Activated T-helper 1 cell treated with Interleukin-2 at 50 U/mL for 16 hours (primary cell): ENCODE measurements at places on chromosomes 4 and X.

DNA sequence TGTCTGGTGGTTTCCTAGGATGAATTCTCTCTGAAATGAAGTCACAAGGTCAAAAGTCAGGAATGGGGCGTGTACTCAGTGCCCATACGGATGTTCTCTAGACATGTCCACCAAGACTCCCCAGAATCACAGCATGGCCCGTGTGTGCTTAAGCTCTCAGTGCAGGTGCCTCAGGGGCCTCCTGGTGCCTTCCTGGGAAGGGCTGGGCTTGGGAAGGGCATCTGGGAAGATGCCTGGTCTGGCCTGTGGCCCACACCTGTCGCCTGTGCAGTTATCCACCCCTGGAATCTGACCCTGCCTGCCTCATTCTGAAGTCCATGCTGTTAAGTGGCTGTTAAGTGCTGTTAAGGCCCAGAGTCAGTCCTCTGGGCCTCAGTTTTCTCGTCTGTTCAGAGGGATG is 31.2 kb downstream of the SORCS2 start:
- no peak for DNase-seq

GRCh38 chr4:87032884-87033533 is 98.2 kb downstream of the AFF1 start:
- no peak for DNase-seq

- no peak for DNase-seq
Measured at GRCh38 chr4:182147391-182147790, 95.8 kb upstream of the TENM3 start.

DNA sequence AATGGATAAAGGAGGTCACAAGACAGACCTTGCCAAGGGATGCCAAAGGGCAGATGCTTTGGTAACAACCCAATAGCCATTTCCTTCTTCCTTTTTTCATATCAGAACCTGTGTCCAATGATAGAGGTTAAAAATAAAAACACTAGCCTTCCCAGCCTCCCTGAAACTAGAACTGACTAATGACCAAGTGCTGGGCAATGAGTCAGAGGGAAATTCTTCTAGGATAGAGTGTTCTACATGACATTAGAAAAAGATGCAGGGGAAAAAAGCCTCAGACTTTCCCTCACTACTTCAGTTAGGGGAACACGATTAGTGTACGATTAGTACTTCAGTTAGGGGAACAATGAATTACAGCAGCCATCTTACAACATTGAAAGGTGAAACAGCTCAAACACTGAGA is 29.3 kb upstream of the FAM47C start:
- DNase-seq, result no peak

GRCh38 chrX:9149501-9150245 is 115.7 kb upstream of the FAM9B start:
- no peak for DNase-seq

GRCh38 chr4:147039976-147040575 is 94.4 kb upstream of the TTC29 start:
- no peak for DNase-seq

GRCh38 chrX:115367455-115367854 is 77.9 kb downstream of the LUZP4 start:
- no peak for DNase-seq

DNA sequence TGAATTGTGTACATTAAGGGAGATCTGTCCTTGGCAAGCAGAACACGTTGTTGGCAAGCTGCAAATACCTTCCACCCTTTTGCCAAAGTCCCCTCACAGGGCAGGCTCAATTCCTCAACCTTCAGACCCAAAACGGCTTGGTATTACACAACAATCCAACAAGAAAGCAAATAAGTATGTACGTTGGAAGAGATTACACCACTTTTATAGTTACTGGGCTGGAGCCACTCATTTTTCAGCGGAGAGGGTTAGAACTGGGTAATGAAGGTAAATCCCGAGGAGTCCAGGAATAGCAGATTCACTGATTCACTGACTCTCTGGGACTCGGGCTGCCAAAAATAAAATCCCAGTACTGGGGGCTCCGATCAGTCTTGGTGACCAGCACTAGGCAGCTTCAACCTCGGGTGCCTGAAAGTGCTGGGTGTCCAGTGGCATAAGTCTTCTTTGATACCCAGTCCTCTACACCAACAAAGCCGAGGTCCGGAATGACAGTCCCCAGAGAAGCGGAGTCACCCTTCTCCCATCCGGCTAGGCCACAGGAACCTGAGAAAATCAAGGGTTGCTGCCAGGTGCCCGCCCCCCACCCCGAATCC is 587 bp downstream of the TIMM8A start:
- no peak for DNase-seq

GRCh38 chrX:37776283-37776986 is 3.4 kb upstream of the CYBB start:
- no peak for DNase-seq

GRCh38 chr4:120071192-120071795 is 4.6 kb upstream of the MAD2L1 start:
- no peak for DNase-seq

DNA sequence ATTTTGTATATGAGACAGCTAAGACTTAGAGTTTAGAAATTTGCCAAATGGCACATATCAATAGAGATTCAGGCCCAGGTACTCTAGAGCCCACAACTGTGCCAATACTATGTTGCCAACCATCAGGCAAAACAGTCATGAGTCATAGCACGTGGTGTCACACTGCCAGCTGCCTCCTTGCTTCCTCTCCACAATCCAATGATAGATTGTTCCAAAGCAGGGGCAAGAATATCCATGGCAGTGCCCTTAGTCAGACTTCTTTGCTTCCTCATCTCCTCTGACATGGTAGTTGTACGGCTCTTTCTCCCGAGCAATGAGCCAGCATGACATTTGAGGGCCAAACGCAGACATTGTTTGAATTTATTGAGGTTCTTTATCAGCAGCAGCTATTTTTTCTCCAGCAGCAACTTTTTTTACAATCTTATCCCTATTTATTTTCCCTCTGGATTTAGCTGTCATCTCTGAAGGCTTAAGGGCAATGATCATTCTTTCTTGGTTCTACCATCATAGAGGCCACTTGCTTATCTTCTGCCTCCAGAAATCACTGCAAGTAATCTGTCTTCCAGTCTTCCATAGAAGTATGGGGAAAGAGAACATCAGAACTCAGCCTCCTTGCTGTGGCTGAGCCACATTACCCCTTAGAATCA is 169.7 kb downstream of the COL4A6 start:
- DNase-seq, result no peak

DNA sequence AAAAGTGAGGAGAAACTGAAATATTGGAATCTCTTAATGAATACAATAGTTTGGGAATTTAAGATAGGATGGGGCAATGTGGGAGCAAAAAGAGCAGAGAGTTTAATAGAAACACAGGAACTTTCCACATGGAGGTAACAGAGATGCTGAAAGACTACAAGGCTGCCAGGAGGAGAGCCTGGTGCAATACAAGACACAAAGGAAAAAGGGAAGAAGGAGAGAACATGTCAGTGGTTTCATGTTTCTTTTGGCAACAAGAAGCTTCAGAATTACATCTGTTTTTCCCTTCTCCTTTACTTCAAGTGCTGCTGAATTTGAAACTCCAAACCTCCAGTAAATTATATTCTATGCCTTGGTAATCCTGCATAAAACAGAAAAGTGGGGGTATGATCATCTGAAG is 474.3 kb downstream of the FAT4 start:
- no peak for DNase-seq

DNA sequence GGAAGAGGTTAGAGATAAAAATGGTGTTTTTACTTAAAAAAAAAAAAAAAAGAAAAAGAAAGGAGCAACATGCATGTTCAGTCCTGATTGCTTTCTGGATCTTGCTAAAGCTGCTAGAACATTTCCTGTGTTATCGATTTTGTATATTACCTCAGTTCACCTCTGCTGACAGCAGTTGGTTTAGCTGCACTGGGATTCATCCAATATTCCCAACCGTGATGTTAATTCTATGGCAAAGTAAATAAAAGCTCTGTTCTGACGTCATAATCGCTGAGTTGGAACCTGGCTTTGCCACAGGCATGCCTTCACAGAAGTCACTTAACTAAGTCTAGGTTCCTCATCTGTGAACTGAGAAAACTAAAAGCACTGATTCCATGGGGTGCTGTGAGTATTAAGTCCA is 90.7 kb upstream of the SORBS2 start:
- no peak for DNase-seq

- DNase-seq, result no peak
Measured at GRCh38 chr4:149831656-149832208, 16.1 kb upstream of the IQCM start.

DNA sequence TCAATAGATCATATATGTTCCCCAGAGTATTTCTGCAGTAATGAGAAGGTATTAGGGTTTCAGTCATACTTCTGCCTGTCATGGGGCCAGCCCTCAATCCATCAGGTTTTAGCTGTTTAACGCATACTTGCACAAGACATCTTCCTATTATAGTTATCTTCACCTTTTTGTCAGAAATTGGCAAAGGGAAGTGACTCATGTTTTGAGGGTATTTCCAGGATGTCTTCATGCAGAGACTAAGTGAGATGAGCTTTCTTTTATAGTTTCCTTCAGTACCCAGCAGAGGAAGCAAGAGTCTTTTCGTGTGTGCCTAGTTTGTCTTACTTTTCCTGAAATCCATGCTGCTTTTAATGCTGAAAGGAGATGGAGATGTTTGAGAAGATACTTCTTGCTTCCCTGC is 9.5 kb downstream of the CSTF2 start:
- DNase-seq, result no peak

- no peak for DNase-seq
Measured at GRCh38 chrX:71378732-71379131, 12.6 kb downstream of the TAF1 start.

DNA sequence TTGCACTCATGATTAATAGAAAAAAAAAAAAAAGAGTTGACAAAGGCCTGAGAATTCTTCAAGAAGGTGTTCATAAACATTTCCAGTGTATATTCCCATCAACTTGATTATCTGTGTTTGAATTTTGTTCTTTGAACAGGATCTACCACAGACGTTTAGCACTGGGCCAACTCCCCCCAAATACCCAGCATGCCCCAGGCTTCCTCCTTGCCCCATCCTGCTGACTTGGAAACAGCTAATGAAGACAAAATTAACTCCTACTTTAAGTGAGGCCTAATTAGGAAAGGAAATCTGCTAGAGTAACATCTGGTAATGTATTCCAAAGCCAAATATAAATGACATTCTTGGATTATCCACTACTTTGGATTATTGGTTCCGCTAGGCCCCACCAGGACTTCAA is 52.5 kb downstream of the PPARGC1A start:
- no peak for DNase-seq
